Hair follicular keratinocyte (primary cell): ENCODE measurements at places on chromosomes 16 and 17. TPM values are rescaled to one million over a fixed set of nuclear protein-coding genes. Genes with fewer than 3 reads are reported as not detected.

PKMYT1 gene
- 20.1 and 86.7 TPM in 2 replicates for total RNA-seq

TBC1D3B gene
- 0.31 TPM in 1 of 2 replicates, not detected in the other for total RNA-seq

ABCA6 gene
- 0.04 TPM in 1 of 2 replicates, not detected in the other for total RNA-seq

SLC22A31 gene
- total RNA-seq, result 0.19 and 0.55 TPM in 2 replicates

ADAD2 gene
- not detected in 2 replicates for total RNA-seq

CDRT15L2 gene
- total RNA-seq, result not detected in 2 replicates

NOB1 gene
- total RNA-seq, result 42.6 and 50.1 TPM in 2 replicates

TBX2 gene
- total RNA-seq, result 0.31 and 0.38 TPM in 2 replicates

CDK12 gene
- total RNA-seq, result 17.4 and 20.6 TPM in 2 replicates

EFCAB5 gene
- not detected in 2 replicates for total RNA-seq

KRTAP2-2 gene
- total RNA-seq, result not detected in 2 replicates

MYCBPAP gene
- 0.62 and 1.6 TPM in 2 replicates for total RNA-seq

KRT16 gene
- 260 and 387 TPM in 2 replicates for total RNA-seq

NKD1 gene
- total RNA-seq, result 0.16 and 0.23 TPM in 2 replicates

APOH gene
- not detected in 2 replicates for total RNA-seq

TBX4 gene
- not detected in 2 replicates for total RNA-seq

ADAM11 gene
- total RNA-seq, result 0.08 TPM in 2 replicates

GAST gene
- total RNA-seq, result not detected in 2 replicates

CCL8 gene
- not detected in 2 replicates for total RNA-seq

NR1D1 gene
- 4.9 and 6.9 TPM in 2 replicates for total RNA-seq

DLX4 gene
- 0.08 and 0.23 TPM in 2 replicates for total RNA-seq

DRC7 gene
- total RNA-seq, result not detected in 2 replicates

HS3ST4 gene
- total RNA-seq, result not detected in 2 replicates

GUCY2D gene
- total RNA-seq, result 0.04 and 0.16 TPM in 2 replicates

TENT4B gene
- total RNA-seq, result 6.4 and 6.5 TPM in 2 replicates

TBKBP1 gene
- total RNA-seq, result 3.9 and 7.0 TPM in 2 replicates
